ENCODE measurements at places on chromosomes 2 and 18. TPM values are rescaled to one million over a fixed set of nuclear protein-coding genes. Genes with fewer than 3 reads are reported as not detected.

DNA sequence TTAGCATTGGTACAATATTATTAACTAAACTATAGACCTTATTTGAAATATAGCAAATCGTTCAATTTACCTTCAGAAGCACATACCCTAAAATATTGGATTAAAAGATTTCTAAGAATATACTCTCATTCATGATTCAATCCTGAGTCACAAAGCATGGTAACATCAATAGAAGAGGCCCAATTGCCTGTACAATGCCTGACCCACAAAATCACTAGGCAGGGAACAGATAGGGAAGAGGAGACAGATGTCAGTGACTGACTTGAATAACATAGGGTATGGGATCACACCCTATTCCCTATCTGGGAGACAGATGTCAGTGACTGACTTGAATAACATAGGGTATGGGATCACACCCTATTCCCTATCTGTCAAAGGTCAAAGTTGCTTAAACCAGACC, 611.6 kb upstream of the VRK2 start:
- H3K4me3 ChIP-seq, result no peak overlapping the region
- DNase-seq, result no peak
- H3K4me1 ChIP-seq, result no peaks in the 10 kb centered on the region

Gene ADAM23
- total RNA-seq, result 3.1 TPM

Gene NEURL3
- not detected for total RNA-seq

GRCh38 chr18:7004009-7004408, 113.6 kb downstream of the LAMA1 start:
- no peaks in the 10 kb centered on the region for H3K4me1 ChIP-seq
- H3K27ac ChIP-seq, result no peak overlapping the region
- no peak for DNase-seq
- no peak overlapping the region for H3K4me3 ChIP-seq
- no peaks in the 10 kb centered on the region for H3K27me3 ChIP-seq

Gene RTP5
- total RNA-seq, result 0.60 TPM

- H3K36me3 ChIP-seq, result peaks cover 1% of the 10 kb centered on the region
- DNase-seq, result no peak
- peak overlapping the region; percentile 33 for H3K4me3 ChIP-seq
- peaks cover 1% of the 10 kb centered on the region for H3K4me1 ChIP-seq
Measured at GRCh38 chr18:10455726-10456453, 1.5 kb downstream of the APCDD1 start.

DNA sequence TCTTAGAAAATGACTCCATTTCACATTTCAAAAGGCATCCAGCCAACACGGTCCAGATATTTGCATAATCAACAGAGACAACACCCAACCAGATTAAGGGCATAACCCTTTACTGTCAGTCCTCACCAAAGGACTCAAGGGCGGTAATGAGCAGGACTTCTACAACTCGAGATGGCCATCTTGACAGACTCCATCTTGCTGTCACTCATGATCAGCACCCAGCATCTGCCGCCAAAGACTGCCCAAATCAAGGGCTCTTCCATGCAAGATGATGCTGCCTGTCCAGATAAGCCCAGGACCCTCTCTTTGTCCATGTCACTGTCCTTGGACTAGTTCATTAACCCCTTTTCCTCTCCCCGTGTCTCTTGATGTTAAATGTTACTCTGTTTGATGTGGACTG, 77.9 kb downstream of the UXS1 start:
- peaks cover 16% of the 10 kb centered on the region for H3K36me3 ChIP-seq
- H3K27me3 ChIP-seq, result no peaks in the 10 kb centered on the region
- peaks cover 13% of the 10 kb centered on the region for H3K4me1 ChIP-seq
- H3K4me3 ChIP-seq, result no peak overlapping the region

DNA sequence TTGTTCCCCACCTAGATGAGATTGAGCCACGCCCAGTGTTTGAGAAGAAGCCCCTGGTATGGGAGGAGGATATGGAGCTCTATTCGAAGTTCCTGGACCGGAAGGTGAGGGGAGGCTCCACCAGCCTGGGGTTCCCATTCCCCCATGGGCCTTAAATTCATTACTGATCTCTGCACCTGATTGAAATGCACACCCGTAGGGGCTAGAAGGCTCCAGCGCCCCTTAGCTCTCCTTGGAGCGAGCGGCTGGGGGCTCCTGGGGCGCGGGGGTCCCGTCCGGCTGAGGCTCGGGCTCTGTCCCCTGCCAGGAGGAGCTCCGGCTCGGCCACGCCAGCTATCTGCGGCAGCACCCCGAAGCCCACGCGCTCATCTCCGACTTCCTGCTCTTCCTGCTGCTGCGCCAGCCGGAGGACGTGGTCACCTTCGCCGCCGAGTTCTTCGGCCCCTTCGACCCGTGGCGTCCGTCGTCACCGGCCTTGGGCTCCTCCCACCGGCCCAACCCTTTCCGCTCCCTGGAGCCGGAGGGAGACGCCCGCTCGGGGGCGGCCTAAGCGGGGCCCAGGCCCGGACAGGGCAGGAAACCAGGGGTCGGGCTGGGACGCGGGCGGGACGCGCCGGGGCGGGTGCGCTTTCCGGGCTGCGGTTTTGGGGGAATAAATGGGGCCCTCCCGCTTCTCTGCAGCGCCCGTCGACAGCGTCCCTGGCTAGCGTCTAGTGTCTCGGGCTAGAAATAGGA, 10.9 kb downstream of the CATIP start:
- H3K4me3 ChIP-seq, result peak overlapping the region; percentile 80
- peaks cover 13% of the 10 kb centered on the region for H3K27me3 ChIP-seq
- peak; percentile 82 for DNase-seq
- H3K36me3 ChIP-seq, result no peaks in the 10 kb centered on the region
- peak overlapping the region; percentile 84 for H3K27ac ChIP-seq

DNA sequence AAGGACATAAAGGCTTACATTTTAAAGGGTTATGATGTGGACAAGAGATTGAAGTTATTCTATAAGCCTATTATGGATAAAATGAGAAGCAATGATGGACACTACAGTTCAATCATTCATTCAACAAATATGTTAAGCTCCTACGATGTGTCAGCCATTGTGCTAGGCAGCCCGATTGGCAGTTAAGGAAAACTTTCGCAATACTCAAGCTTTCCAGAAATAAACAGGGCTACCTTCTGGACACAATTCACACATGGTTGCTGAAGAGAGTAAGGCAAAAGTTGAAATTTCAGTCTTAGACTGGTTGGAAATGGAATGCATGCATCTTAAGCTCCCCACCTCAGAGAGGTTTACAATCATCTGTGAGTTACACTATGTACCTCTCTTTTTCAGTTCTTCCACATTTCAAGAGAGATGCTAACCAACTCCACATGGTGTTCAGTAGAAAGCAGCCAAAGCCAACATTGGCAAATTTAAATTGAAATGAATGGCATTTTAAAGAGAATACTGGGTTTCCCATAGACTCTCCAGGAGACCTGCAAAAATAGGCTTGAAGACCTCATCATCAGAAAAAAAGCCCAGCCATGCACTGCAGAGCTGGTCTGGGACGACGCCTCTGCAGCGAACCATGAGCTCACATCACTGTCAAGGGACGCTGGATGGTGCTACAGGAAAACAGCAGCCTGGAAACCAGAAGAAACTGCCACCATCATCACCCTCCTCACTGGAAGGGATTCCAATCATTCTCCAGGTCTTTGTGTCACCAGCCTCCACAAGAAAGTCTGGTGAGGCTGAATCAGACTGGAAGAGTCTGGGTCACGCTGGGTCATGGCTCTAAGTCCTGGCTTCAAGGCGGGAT, 276.3 kb downstream of the AFF3 start:
- H3K4me3 ChIP-seq, result no peak overlapping the region
- H3K4me1 ChIP-seq, result peaks cover 9% of the 10 kb centered on the region
- no peak for DNase-seq
- no peak overlapping the region for H3K27ac ChIP-seq

DNA sequence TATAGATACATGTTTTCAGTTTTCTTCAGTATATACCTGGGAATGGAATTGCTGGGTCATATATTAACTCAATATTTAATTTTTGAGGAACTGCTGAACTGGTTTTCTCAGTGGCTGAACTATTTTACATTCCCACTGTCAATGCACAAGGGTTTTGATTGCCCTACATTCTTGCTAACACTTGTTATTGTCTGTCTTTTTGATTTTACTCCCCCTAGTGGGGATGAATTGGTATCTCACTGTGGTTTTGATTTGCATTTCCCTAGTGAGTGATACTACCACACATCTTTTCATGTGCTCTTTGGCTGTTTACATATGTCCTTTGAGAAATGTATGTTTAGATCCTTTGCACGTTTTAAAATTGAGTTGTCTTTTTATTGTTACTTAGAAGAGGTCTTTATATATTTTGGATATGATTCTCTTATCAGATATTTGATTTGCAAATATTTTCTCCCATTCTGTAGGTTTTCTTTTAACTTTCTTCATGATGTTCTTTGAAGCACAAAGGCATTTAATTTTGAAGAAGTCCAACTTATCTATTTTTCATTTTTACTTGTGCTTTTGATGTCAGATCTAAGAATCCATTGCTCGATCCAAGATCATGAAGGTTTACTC, 36.2 kb downstream of the ASB1 start:
- no peaks in the 10 kb centered on the region for H3K36me3 ChIP-seq
- no peak for DNase-seq
- no peak overlapping the region for H3K27ac ChIP-seq
- H3K4me1 ChIP-seq, result peaks cover 5% of the 10 kb centered on the region
- peaks cover 2% of the 10 kb centered on the region for H3K27me3 ChIP-seq

- no peak overlapping the region for H3K27ac ChIP-seq
- H3K27me3 ChIP-seq, result peaks cover 21% of the 10 kb centered on the region
- DNase-seq, result no peak
- H3K4me3 ChIP-seq, result no peak overlapping the region
- H3K36me3 ChIP-seq, result no peaks in the 10 kb centered on the region
- no peaks in the 10 kb centered on the region for H3K4me1 ChIP-seq
Measured at GRCh38 chr2:63073994-63074393, 23.4 kb downstream of the OTX1 start.

Gene RBBP8
- total RNA-seq, result 39.9 TPM

Gene CHMP1B
- total RNA-seq, result 35.2 TPM

DNA sequence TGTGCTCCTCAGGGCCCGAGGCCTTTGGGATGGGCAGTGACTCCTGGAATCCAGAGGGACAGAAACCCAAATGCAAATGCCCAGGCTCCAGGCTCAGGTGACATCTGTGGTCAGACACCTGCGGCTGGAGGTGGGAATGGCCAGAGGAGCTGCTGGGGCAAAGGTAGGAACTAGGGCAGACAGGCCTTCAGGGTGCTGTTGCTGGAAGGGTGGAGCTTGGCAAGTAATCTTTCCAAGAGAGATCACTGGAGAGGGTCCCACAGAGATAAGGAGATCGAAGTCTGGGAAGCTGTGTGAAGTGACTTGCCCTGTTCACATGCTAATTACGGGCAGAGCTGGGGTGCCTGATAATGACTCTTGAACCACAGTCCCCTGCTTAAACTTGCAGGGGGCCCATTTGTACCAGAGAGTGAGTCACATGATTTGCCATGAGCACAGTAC, 82.4 kb downstream of the ACAA2 start:
- H3K4me3 ChIP-seq, result no peak overlapping the region
- peaks cover 15% of the 10 kb centered on the region for H3K27me3 ChIP-seq
- H3K4me1 ChIP-seq, result no peaks in the 10 kb centered on the region
- H3K36me3 ChIP-seq, result no peaks in the 10 kb centered on the region

GRCh38 chr2:220670511-220670910, 901.6 kb downstream of the EPHA4 start:
- no peak overlapping the region for H3K4me3 ChIP-seq
- H3K4me1 ChIP-seq, result no peaks in the 10 kb centered on the region
- DNase-seq, result no peak
- no peak overlapping the region for H3K27ac ChIP-seq
- H3K27me3 ChIP-seq, result no peaks in the 10 kb centered on the region
- no peaks in the 10 kb centered on the region for H3K36me3 ChIP-seq

Gene CYRIA
- 1.4 TPM for total RNA-seq

Gene THOC1
- total RNA-seq, result 52.1 TPM

GRCh38 chr18:58375051-58375450, 253.8 kb downstream of the ALPK2 start:
- no peaks in the 10 kb centered on the region for H3K36me3 ChIP-seq
- no peak overlapping the region for H3K4me3 ChIP-seq
- no peak for DNase-seq
- no peaks in the 10 kb centered on the region for H3K27me3 ChIP-seq
- no peak overlapping the region for H3K27ac ChIP-seq
- no peaks in the 10 kb centered on the region for H3K4me1 ChIP-seq

GRCh38 chr2:27264753-27265535, 2.1 kb upstream of the SLC30A3 start:
- peaks cover 43% of the 10 kb centered on the region for H3K27me3 ChIP-seq
- no peak overlapping the region for H3K27ac ChIP-seq

- H3K36me3 ChIP-seq, result no peaks in the 10 kb centered on the region
- H3K27me3 ChIP-seq, result no peaks in the 10 kb centered on the region
- no peaks in the 10 kb centered on the region for H3K4me1 ChIP-seq
- no peak for DNase-seq
Measured at GRCh38 chr2:220101980-220102379, 474.6 kb downstream of the SLC4A3 start.

DNA sequence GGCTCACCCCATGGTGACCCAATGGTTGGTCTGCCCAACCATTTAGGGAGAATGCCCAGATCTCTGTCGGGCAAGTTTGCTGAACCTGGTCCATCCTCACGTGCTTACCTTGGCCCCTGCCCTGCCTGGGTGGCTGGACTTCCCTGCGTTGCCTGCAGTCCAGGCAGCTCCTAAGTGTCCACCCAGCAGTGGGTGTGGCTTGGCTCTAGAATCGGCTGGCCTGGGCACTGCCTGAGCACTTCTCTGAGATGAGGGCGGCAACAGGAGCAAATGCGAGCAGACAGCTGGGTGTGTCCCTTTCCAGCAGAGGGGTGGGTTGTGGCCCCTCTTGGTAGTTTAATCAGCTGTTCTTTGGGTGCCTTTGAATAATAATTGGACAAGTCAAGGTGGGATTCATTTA, 11.3 kb downstream of the PCARE start:
- no peaks in the 10 kb centered on the region for H3K4me1 ChIP-seq
- no peaks in the 10 kb centered on the region for H3K27me3 ChIP-seq
- no peak for DNase-seq
- H3K4me3 ChIP-seq, result no peak overlapping the region
- H3K27ac ChIP-seq, result no peak overlapping the region

DNA sequence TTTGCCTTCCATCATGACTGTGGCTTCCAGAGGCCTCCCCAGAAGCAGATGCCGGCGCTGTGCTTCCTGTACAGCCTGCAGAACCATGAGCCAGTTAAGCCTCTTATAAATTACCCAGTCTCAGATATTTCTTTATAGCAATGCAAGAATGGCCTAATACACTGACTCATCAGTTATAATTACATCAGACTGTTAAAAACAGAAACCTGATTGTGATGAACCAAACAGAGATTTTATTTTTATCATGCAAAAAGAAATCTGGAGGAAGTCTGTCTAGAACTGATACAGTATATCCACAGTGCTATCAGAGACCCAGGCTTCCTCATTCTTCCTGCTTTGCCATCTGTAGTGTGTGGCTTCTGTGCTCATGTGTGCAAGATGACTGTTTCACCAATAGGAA, 93.4 kb upstream of the MEX3C start:
- H3K4me3 ChIP-seq, result no peak overlapping the region
- peaks cover 4% of the 10 kb centered on the region for H3K27me3 ChIP-seq
- no peaks in the 10 kb centered on the region for H3K4me1 ChIP-seq
- DNase-seq, result no peak

DNA sequence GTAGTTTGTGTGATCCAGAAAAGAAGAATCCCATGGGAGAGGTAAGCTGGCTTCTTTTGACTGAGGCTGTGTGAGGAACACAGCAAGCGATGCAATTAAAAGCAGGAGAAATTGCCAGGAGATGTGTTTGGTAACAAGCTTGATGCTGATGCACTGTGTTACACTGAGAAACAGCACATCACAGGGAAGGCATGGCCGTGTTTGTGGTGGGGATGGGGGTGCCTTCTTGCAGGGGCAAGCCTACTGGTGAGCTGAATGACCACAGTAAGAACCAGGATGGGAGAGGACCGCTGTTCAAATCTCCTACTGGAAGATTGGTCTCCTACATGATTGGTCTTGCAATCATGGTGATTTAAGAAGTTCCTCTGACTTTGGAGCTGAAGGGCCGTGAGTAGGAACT, 477.7 kb upstream of the HS6ST1 start:
- H3K4me1 ChIP-seq, result no peaks in the 10 kb centered on the region
- H3K27ac ChIP-seq, result no peak overlapping the region
- H3K36me3 ChIP-seq, result no peaks in the 10 kb centered on the region
- no peak for DNase-seq
